ENCODE measurements at places on chromosomes 6 and 20.

DNA sequence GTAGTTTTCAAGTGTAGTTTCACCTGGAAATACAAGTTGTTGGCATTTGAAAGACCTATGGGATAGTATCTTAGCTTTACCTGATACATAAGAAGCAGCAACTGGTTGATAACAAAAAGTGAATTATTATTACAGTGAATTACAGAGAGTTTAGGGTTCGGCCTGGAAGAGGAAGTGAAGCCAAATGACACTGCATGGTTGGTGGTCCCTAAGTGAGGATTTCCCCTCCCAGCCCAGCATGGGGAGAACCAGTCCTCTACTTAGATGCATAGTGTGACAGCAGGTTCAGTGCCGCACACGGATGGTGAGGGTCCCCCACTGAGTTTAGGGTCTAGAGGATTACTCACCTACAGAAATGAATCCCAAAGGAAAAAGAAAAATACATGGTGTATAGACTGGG is 18.1 kb downstream of the HLA-DPB1 start:
- no peak for DNase-seq

- DNase-seq, result no peak
Measured at GRCh38 chr20:13402171-13402760, 181.2 kb downstream of the ISM1 start.

- no peak for DNase-seq
Measured at GRCh38 chr6:109224994-109225393, 129.7 kb downstream of the CEP57L1 start.

GRCh38 chr6:17585766-17586490 is 14.2 kb upstream of the FAM8A1 start:
- DNase-seq, result no peak

- no peak for DNase-seq
Measured at GRCh38 chr6:33696548-33697518, 14.7 kb downstream of the UQCC2 start.

Measured in vagina (tissue), 2 donors.